ENCODE measurements at places on chromosomes 4 and X. TPM values are rescaled to one million over a fixed set of nuclear protein-coding genes. Genes with fewer than 3 reads are reported as not detected.

GRCh38 chr4:9937078-9937477 lies 84.2 kb downstream of the SLC2A9 start:
- no peak for ATAC-seq

GPR34 gene
- total RNA-seq, result 0.40 TPM

DNA sequence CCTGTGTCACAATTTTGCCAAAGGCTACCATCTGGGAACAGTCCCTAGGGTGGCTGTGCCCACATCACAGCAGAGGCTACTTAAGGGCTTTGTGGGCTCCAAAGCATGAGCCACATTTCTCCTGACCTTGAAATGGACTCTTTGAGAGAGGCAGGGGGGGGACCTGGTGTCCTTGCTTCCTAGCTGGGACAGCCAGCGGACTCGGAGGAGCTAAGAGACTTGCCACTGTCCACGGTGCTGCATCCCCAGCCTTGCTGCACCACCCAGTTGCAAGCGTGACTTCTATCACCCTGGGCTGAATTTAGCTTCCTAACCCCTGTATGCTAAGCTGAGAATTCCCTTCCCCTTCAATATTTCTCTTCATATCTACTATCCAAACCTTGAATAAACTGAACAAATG lies 99.0 kb downstream of the PHKA2 start:
- no peak for ATAC-seq

DNA sequence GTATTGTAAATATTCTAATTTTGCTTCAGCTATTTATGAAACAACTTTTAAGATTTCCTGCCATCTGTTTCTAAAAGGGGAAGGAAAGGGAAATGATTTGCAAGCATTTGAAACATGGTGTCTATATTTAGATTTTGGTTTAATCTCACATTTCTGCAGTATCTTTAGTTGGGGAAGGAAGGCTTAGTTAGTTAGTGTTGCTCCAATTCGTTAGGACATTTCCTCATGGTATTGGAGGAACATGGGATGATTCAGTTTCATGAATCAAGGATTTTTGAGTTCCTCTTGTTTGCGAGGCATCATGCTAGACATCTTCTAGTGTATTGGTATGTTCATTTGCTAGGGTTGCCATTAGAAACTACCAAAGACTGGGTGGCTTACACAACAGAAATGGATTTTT lies 20.5 kb upstream of the TMEM192 start:
- ATAC-seq, result no peak

FAM53A gene
- 0.92 TPM for total RNA-seq

- no peak for ATAC-seq
These were observed 207.1 kb downstream of the ZNF330 start for GRCh38 chr4:141427726-141428296.

RNF128 gene
- total RNA-seq, result 5.2 TPM

SMR3B gene
- total RNA-seq, result not detected

GRCh38 chr4:153582954-153583702 lies 101.0 kb upstream of the TLR2 start:
- no peak for ATAC-seq

GRCh38 chrX:16612257-16612897 lies 37.6 kb upstream of the S100G start:
- ATAC-seq, result no peak

GRCh38 chr4:56649445-56650261 lies 31.4 kb downstream of the HOPX start:
- no peak for ATAC-seq

DNA sequence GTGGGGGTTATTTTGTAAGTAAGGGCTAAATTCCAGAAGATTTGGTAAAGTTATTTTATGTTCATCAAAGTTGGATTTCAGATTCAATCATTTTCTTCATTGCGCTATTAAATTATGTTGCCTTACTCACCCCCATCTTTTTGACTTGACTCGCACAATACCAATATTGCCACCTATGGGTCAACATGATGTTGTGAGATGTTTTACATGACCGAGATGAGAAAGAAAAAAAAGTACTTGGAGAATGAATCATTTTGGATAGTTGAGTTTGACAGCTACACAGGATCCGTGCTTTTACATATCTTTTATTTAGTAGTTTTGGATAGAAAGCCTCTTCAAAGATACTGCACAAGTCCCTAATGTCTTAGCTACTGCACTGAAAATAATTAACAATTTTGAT lies 224.2 kb upstream of the EMCN start:
- no peak for ATAC-seq

DNA sequence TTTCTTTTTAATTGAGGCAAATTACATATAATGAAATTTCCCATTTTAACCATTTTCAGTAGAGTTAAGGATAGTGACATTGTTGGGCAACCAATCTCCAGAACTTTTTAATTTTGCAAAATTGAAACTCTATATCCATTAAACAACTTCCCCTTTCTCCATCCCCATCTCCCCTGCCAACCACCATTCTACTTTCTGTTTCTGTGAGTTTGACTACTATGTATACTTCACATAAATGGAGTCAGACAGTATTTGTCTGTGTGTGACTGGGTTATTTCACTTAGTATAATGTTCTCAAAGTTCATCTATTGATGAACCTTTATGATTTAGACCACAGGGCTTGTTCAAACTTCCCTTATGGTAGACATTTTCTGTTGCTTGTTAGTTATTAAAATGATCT lies 364.5 kb upstream of the MAD2L1 start:
- no peak for ATAC-seq

RBM47 gene
- total RNA-seq, result 70.6 TPM

All from esophagus mucosa (tissue), 1 donor.